ENCODE measurements at places on chromosomes 7 and 10.

DNA sequence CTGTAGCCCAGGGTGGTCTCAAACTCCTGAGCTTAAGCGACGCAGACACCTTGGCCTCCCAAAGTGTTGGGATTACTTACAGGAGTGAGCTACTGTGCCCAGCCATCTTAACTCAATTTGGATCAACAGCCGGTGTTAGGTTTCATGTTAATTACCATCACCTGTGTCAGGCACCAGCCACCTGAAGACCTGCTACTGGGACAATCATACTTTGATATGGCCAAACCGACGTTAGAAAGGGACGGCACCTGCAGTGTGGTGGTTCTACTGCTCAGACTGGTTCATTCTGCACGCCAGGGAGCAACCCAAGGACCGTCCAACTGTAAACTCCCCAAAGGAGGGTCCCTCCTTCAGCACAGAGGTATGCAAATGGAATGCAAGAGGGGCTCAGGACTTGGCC is 74.2 kb upstream of the CYTH3 start:
- no peak for DNase-seq

DNA sequence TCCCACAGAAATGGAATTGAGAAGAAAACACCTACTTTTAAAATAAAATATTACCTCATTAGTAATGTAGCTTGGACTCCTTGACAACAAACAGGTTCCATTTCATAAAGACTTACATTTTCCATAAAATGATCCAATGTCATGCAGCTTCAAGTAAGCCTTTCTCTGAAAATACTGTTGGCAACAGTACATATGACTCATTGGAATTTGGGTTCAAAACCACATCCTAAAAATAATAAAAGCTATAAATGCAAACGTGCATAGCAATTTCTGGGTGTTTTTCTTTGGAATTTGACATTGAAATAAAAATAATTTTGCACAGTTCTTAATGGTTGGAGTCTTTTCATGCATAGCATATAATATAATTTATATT is 47.9 kb downstream of the FHIP2A start:
- DNase-seq, result no peak

GRCh38 chr7:30521532-30521931 is 16.9 kb upstream of the GGCT start:
- DNase-seq, result peak; percentile 34

DNA sequence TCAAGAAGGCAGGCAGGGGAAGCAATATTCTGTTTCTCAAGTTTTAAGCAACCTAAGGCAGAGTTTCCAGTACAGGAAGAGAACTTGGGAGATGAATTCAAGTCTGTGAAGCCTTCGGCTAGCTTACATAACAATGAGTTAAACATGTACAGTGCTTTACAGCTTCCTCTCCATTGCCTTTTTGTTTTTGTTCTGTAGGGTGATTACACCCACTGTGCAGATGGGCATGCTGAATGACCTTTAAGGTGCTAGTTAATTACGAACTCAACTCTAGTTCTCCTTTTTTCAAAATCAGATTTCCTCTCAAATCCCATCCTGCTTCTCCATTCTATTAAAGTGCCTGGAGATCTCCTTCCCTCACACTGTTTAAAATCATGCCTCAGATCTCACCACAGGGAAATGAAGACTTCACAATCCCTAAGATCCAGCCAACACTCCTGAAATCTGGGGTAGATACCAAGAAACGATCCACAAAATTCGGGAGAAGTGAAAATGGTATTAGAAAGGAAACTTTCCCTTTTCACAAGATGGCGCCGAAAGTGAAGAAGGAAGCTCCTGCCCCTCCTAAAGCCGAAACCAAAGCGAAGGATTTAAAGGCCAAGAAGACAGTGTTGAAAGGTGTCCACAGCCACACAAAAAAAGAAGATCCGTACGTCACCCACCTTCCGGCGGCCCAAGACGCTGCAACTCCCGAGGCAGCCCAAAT is 16.8 kb upstream of the MSMB start:
- no peak for DNase-seq

DNA sequence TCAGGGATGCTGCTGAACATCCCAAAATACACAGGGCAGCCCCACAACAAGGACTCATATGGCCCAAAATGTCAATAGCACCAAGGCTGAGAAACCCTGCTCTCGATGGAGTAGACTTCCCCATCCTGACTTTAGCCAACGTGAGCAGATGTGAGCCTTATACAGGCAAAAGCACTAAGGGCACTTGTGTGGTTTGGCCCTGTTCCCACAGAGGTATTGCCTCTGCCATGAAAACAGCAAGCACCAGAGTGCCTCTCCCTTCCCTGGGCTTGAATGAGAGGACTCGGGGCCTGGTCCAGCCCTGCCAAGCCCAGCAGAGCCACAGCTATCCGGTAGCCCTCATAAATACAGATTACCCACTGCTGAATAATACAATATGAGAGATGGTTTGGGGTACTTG is 47.5 kb downstream of the ACSM6 start:
- DNase-seq, result no peak

DNA sequence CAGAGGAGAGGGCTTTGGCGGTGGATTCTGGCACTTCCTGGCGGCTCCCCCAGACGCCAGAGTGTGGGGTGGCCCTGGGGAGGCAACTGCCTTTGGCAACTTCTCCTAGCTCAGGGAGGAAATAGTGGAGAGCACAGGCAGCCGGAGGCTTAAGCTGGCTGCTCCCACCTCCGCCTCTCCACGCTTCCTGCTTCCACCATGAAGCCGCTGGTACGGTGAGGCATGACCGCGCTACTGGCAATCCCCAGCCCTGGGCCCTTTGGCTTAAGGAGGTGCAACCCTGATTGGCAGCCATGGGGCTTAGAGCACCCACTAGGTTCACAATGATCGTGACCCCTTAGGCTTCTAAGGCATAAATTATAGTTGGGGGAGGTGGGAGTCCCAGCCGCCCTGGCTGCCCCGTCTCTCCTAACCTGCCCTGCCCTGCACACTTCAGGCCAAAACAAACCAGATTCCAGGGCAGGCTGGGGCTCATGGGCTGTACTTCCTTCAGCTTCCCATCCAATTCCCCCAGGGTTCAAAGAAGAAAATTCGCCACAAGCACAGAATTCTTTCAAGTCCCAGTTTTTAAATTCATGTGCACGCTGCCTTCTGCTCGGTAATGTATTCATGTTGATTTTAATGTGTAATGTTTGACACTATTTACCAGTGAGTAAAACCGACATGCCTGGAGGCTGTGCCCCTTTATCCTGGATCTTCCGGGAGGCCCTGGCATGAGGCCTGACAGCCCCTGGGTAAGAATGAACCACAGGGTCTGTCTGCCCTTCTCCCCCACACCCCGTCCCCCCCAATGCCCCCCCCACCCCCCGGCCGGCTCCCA is 90.7 kb upstream of the LRRC4 start:
- DNase-seq, result no peak

GRCh38 chr7:54392935-54393334 is 149.2 kb upstream of the VSTM2A start:
- DNase-seq, result no peak

GRCh38 chr7:6407434-6407833 is 40.3 kb downstream of the DAGLB start:
- DNase-seq, result no peak

DNA sequence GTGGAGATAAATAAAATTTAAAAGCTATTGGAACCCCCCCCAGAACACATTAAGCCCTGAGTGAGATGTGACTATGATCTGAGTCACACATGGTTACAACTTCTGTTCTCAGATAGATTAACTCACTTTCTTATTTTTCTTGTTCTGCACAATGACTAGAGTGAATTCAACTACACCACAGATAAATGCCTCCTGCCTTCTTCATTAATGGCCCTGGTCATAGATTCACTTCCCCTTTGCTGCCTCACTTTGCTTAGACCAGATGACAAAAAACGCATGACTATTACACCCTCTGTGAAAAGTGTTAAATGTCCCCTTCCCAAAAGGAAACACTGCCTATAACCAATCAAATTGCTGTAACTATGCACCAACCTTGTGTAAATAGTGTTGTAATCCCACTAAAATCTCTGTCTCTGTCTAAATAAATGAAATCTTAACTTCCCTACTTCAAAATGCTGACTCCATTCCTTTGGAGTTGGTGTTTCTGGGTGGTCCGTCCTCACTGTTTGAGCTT is 49.4 kb downstream of the AKR1D1 start:
- peak; percentile 16 for DNase-seq

DNA sequence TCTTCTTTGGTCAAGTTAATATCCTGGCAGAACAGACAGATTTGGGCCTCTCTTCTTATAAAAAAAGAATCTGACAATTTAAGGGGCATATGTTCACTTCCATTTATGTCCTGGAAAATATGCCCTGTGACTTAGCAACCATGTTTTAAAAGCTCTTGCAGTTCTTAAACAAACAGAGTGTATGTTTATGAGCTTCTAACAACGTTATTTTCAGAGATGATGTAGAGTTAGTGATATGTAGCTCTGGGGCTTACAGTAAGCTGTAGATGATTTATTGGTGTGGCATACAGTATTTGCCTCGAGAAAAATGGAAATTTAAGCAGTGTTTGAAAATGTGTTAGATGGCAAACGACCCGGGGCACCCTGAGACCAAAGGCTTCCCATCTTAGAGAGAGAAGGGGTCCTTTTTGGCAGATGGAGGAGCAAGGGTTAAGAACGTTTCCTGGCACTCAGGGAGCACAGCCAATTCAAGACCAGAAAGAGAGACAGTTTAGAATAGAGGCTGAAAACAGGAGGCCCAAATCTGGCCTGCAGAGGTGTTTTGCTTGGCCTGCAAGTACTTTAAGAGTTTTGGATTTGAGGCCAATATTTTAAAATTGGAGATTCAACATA is 397.5 kb downstream of the KCNMA1 start:
- no peak for DNase-seq

GRCh38 chr7:157011333-157012112 is 1.1 kb upstream of the MNX1 start:
- peak; percentile 36 for DNase-seq

DNA sequence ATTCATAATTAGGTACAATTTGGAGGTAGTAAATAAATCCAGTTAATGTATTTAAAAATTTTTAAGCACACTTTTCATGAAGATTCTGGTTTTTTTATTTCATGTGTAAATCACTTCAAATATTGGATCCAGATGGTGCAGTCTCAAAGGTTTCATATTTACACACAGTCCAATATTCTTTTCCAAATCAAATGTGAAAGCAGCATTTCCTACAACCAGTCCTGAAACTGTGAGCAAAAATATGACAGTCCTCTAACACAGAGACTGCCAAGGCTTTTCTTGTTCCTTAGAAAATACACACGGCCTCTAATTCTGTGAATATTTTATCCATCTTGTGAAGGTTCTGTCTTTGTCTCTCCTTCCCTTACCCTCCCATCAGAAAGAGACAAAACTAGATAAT is 645.9 kb downstream of the ARL4A start:
- DNase-seq, result no peak

DNA sequence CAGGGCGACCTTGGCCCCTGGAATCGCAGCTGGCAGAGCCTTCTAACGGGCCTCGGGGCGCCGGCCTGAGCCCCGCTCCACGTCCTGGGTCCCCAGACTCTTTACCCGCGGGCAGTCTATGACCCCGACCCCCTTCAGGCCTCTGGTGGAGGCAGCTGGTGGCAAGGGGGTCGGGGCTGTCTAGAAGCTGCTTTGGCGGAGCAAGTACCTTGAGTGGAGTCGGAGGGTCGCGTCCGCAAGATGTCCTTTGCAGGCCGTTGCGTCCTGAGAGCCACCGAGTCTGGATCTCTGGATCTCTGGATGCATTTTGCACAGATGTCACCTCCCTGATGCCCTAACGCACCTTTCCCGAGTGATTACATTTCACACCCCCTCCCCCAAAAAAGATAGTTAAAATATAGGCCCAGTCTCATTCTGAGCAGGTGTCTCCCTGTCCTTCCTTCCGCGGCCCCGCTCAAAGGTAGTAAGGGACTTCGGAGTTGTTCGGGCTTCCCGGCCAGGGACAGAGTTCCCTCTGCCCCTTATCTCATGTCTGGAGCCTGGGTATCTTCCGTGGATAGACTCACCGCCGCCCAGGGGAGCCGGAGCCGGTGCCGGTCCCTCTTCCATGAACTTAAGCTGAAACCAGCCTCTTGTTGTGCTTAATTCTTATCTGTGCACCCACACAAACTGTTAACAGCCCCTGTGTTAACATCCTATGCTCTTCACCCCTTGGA is 457 bp downstream of the ACADSB start:
- DNase-seq, result peak; percentile 26

- no peak for DNase-seq
These were observed 306.2 kb downstream of the GPR37 start for GRCh38 chr7:124459101-124460055.

DNA sequence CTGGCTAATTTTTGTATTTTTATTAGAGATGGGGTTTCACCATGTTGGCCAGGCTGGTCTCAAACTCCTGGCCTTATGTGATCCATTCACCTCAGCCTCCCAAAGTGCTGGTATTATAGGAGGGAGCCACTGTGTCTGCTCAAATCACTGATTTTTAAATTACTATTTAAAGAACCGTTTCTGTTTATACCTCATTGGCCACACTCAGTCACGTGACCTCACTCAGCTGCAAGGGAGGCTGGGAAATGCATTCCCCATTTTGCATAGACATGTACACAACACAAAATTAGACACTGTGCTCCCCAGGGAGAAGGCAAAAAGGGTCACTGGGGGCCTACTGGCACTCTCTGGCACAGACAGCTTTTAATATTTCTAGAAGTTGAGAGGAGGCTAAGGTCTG is 13.6 kb upstream of the CALU start:
- DNase-seq, result no peak

- no peak for DNase-seq
These were observed 31.5 kb downstream of the SLC18A2 start for GRCh38 chr10:117272195-117273076.

GRCh38 chr10:11326913-11327616 is 284.4 kb downstream of the USP6NL start:
- no peak for DNase-seq

GRCh38 chr7:95473276-95473985 is 12.3 kb upstream of the ASB4 start:
- no peak for DNase-seq

GRCh38 chr7:115260381-115260780 is 338.5 kb downstream of the MDFIC start:
- DNase-seq, result no peak

GRCh38 chr10:48598936-48599829 is 5.7 kb downstream of the ARHGAP22 start:
- DNase-seq, result no peak

DNA sequence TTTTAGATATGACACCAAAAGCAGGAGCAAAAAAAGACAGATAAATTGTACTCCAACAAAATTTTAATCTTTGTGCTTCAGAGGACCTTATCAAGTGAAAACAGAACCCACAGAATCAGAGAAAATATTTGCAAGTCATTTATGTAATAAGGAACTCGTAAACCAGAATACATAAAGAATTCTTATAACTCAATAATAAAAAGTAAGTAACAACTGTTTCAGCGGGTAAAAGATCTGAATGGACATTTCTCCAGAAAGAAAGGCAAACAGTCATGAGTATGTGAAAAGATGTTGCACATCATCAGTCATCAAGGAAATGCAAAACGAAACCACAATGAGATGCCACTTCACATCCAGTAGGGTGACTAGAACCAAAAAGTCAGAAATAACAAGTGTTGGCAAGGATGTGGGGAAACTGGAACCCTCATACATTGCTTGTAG is 167.7 kb upstream of the KCTD7 start:
- no peak for DNase-seq

Measured in body of pancreas (tissue), 4 donors.